Naive B cell (primary cell): ENCODE measurements at places on chromosomes 11 and 22. TPM values are rescaled to one million over a fixed set of nuclear protein-coding genes. Genes with fewer than 3 reads are reported as not detected.

DNA sequence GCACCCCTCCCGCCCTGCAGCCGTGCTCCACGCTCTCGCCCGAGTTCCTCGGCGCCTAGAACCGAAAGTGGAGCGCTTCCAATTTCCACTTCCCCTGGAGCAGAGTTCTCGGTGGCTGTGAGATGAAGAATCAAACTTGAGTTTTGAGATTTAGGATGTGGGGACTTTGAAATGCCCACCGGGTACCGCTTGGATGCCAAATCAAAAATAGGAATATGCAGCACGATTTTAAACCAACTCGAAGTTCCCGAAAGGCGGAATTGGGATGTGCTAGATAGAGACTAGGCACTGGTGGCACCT is 569 bp downstream of the POLA2 start:
- H3K4me3 ChIP-seq, result peak overlapping the region; percentile 93
- peak overlapping the region; percentile 92 for H3K27ac ChIP-seq
- no peaks in the 10 kb centered on the region for H3K27me3 ChIP-seq
- no peak for DNase-seq
- peaks cover 26% of the 10 kb centered on the region for H3K4me1 ChIP-seq
- no peaks in the 10 kb centered on the region for H3K36me3 ChIP-seq

DNA sequence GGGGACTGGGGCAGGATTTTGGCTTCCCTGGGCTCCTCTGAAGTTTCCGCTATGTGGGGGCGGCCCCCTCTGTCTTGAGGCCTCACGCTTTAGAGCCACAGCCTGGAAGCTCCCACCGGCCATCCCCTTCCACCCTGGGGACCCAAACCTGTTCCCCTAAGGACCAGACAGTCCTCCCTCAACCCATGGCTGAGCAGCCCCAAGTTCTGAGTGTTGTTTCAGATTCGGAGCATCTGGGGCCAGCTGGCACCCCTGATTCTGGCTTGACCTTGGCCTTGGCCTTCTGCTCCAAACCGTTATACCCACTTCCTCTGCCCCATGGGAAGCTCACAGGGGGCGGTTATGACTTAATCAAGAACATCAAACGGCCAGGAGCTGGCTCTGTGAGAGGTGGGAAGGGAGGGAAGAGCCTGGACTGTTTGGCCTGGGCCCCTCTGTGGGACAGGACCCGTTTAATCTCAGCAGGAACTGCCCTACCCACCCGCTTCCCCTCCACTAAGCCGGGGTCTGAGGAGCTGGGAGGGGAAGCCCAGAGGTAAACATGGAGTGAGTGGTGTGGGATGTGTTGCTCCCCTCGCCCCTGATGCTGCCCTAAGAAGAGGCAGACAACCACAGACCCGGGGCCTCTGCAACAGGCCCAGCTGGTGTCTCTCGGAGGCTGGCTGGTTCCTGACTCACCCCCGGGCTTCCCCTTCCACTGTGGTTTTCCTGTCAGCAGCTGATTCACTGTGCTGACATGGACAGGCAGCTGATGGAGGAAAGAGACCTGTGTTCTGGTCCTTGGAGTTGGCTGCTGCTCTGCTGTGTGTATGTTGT is 3.4 kb downstream of the CD82 start:
- no peaks in the 10 kb centered on the region for H3K27me3 ChIP-seq
- H3K4me3 ChIP-seq, result peak overlapping the region; percentile 86
- peaks cover 8% of the 10 kb centered on the region for H3K36me3 ChIP-seq
- peaks cover 94% of the 10 kb centered on the region for H3K4me1 ChIP-seq
- peak overlapping the region; percentile 86 for H3K27ac ChIP-seq

SRSF8 gene
- polyA plus RNA-seq, result 107 TPM

- no peaks in the 10 kb centered on the region for H3K27me3 ChIP-seq
- no peak overlapping the region for H3K27ac ChIP-seq
- no peaks in the 10 kb centered on the region for H3K4me1 ChIP-seq
- peaks cover 20% of the 10 kb centered on the region for H3K36me3 ChIP-seq
- no peak for DNase-seq
These were observed 19.8 kb upstream of the OOSP1 start for GRCh38 chr11:59918480-59918879.

DNA sequence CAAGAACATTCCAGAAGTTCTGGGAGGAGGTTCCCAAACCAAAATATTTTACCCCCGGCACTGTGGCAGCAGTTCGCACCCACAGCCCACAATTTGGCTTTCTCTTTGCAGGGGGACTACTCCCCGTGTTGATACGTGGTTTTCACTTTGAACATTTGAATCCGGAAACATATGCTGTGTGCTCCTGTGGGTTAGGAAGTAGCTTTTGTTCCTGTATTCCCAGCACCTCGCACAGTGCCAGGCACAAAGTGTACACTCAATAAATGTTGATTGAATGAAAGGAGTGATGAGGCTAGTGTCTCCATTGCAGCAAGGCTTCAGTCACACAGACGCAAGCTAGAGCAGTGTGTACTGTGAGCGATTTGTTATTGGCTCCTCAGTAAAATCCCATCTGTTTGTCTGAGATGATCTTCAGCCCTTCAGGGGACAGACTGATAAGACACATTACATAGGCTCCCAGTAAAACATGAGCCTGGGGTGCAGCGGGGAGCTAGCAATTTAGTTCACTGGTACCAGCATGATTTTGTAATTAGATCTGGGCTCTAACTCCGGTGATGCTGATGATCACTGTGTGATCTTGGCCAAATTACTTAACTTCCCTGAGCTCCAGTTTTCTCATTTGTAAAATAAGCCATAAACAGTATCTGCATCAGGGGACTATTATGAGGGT is 2.2 kb downstream of the LAYN start:
- no peak overlapping the region for H3K27ac ChIP-seq
- H3K4me3 ChIP-seq, result peak overlapping the region; percentile 47
- H3K27me3 ChIP-seq, result peaks cover 51% of the 10 kb centered on the region
- H3K4me1 ChIP-seq, result peaks cover 13% of the 10 kb centered on the region

DNA sequence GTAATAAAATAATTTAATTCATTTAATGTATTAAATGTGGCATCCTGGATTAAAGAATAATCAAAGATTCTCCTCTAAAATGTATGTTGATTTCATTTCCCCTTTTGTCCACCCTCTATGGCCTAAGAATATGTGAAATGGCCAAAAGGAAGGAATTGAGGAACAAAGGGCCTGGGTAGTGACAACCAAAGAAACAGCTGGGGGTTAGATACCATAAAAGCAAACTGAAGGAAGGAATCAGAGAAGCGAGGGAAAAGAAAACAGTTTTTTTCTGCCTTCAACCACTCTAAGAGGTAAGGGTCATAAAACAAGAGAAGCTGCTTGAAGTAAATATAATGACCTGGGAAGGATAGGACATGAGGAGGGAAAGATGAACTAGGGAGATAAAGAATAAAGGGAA is 139.3 kb downstream of the FAM76B start:
- H3K27ac ChIP-seq, result no peak overlapping the region
- no peak overlapping the region for H3K4me3 ChIP-seq
- peaks cover 4% of the 10 kb centered on the region for H3K27me3 ChIP-seq
